ENCODE measurements at places on chromosomes 6 and 20. TPM values are rescaled to one million over a fixed set of nuclear protein-coding genes. Genes with fewer than 3 reads are reported as not detected.

Gene TTK
- polyA plus RNA-seq, result 18.7 TPM

- no peak for DNase-seq
Observed at GRCh38 chr20:46004889-46005473, 3.7 kb upstream of the MMP9 start.

DNA sequence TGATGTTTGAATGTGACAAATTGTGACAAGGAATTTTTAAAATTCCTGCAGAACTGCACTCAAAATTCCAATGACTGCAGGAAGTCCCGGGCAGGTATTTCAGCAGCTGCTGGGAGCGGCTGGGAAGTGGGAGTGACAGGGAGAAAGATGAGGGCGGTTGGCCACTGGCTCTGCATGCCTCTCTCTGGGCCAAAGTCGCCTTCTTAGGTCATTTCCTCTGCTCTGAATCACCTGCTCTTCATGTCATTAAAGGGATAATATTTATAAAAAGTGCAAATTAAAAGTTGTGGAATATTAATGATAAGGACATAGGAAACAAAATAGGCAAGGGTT lies 43.9 kb downstream of the RAMACL start:
- DNase-seq, result no peak

GRCh38 chr20:5971203-5971602 lies 20.8 kb downstream of the MCM8 start:
- DNase-seq, result no peak

- no peak for DNase-seq
Observed at GRCh38 chr6:112202639-112203341, 51.6 kb downstream of the LAMA4 start.
